ENCODE measurements at places on chromosomes 3 and 15.

DNA sequence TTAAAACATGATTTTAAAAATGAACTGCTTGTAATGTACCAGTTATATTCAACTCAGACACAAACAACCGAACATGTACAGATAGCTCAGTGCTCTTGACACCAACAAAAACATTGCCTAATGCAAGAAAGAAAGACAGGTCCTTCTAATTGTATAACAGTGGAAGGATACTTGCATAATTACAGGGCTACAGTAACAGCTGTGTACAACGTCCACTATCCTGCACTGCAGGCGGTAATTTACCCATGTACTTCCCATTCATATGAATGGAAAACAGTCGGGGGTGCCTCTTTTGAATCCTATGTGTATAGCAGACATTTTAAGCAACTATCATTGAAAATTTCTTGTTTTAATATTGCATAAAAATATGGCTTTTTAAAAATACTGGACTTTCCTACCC, 41.1 kb upstream of the PLSCR5 start:
- no peak for DNase-seq

DNA sequence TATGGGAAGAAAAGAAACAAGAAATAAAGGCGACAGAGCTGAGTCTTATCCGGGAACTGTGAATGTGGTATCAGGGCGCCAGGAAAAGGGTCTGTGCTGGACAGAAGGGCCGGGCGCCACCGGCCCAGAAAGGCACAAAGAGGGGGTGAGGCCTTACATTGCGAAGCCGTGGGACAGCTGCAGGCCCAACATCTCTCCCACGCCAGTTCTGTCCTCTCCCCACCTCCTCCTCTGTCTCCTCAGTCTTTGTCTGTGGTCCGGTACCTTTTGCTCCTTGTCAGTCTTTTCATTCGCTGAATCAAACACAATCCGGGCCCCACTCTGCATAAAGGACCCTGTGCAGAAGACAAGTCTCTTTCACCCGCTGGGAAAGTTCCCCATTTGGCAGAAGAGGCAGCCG, 81.8 kb downstream of the LRIG1 start:
- DNase-seq = no peak

DNA sequence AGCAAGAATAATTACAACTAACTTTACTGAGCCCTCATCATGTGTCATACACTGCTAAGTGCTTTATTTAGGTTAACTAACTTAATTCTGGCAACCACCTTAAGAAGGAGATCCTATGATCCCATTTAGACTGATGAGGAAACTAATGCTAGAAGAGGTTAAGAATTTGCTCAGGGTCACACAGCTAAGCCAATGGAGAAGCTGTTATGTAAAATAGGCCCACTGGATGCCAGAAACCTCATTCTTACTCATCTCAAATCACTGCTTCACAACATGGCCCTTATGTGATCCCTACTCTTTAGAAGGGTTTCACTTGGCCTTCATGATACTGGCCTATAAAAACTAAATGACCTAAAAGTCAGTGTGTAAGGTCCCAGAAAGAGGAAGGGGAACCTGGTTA, 41.2 kb downstream of the IMPG2 start:
- no peak for DNase-seq

GRCh38 chr3:51691021-51691420, 15.8 kb upstream of the GRM2 start:
- no peak for DNase-seq

- DNase-seq = no peak
These were observed 75.6 kb downstream of the AQR start for GRCh38 chr15:34893967-34894366.

- no peak for DNase-seq
These were observed 616.7 kb upstream of the SUCLG2 start for GRCh38 chr3:68271145-68271544.

- no peak for DNase-seq
These were observed 196.7 kb downstream of the PDE8A start for GRCh38 chr15:85178308-85178707.

DNA sequence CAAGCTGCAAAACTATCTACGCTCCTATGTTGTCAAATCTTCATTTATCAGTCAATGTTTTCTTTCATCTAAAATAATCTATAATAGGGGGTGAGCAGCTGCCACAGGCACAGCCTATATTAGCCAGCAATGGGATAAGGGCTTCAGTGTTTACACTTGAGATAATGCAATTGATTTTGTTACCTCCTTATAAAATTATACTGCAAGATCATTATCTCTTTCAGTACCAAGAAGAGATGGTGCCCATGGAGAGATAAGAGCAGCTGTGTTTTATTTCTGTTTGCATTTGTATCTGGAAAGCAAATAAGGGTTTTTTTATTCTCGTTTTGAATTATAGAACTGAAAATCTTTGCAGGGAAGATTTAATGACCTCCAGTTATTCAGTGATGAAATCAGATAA, 68.9 kb downstream of the PLD1 start:
- DNase-seq = no peak

Measured in stimulated activated CD8-positive, alpha-beta memory T cell treated with anti-CD3 and anti-CD28 coated beads, Interleukin-12 subunit alpha, Interleukin-12 subunit beta, amount 100 ng/mL, for 4 hours (primary cell).